Type B pancreatic cell (in vitro differentiated cells): ENCODE measurements at places on chromosomes 6 and 20. TPM values are rescaled to one million over a fixed set of nuclear protein-coding genes. Genes with fewer than 3 reads are reported as not detected.

EFHC1 gene
- total RNA-seq: 23.4 and 54.9 TPM in 2 replicates

SLC32A1 gene
- total RNA-seq: not detected in 2 replicates

PRPH2 gene
- not detected in 2 replicates for total RNA-seq

PAK5 gene
- total RNA-seq: 0.69 and 1.8 TPM in 2 replicates

GLP1R gene
- total RNA-seq: 1.6 and 4.3 TPM in 2 replicates

CST3 gene
- total RNA-seq: 291 and 483 TPM in 2 replicates

TOMM6 gene
- 193 and 203 TPM in 2 replicates for total RNA-seq

C20orf141 gene
- total RNA-seq: not detected in 2 replicates

SYCP2L gene
- 4.9 and 6.9 TPM in 2 replicates for total RNA-seq

DNA sequence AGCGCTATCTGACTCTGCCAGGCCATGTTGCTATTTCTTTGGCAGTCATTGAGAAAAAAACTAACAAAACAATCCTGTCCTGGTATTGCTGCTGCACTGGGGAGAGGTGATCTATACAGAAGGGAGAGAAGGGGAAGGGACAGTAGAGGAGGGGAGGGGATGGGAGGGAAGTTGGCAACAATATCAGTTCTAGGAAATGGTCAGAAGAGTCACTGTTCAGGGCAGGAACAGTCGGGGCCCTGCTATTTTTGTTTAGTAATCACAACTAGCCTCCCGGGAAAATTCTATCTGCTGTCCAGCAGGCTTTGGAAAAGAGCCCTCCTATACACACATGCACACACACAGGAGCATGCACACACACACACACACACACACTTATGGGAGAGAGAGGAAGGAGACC, 142.3 kb upstream of the CARMIL1 start:
- no peak for DNase-seq
- no peaks in the 10 kb centered on the region for H3K36me3 ChIP-seq
- H3K27ac ChIP-seq: no peak overlapping the region

DNA sequence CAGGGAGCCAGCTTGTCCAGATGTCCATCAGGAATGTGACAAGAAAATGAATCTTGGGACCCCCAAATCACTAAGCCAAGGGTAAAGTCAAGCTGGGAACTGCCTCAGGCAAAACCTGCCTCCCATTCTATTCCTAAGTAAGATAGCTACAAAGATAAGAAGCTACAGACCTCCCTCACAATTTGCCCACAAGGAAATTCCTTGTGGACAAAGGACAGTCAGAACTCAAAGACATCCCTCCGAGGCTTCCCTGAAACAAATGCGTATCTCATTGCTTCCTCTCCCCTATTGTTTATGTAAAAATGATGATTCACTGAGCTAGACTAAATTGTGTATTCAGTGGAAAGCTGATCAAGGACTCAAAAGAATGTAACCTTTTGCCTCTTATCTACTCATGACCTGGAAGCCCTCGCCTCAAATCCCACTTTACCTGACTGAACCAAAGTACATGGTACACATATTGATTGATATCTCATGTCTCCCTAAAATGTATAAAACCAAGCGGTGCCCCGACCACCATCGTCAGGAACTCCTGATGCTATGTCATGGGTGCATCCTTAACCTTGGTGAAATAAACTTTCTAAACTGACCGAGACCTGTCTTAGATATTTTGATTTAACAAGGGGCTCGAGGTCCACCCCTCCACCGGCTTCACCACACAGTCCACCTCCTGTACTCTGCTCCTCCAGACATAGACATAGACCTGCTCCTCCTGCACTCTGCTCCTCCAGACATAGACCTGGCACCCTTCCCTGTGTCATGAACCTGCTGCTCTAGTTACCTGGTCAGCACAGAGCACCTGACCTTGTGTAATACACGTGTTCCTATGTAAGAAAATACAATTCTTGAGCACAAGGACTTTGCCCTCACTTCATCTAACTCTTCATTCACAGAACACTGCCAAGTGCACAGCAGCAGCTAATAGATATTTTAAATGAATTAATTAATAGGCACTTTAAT, 81.4 kb downstream of the WDR27 start:
- peaks cover 31% of the 10 kb centered on the region for H3K4me1 ChIP-seq
- peaks cover 41% of the 10 kb centered on the region for H3K36me3 ChIP-seq
- no peak for DNase-seq
- H3K27me3 ChIP-seq: no peaks in the 10 kb centered on the region

DNA sequence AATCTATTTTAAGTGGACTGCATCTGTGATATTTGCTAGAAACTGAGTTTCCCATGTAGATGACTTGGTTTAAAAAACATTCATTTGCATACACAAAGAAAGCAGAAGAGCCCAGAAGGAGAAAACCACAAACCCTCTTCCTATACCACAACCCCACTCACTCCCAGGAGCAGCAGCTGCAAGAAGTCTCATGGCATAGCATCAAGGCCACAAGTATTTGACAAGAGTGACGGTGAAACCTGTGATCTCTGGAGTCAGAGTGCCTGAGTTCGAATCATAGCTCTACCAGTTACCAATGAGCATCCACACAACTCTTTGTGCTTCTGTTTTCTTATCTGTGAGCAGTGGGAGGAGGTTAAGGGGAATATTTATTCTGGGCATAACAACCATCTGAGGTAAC, 44.7 kb upstream of the SIRPG start:
- no peaks in the 10 kb centered on the region for H3K36me3 ChIP-seq
- no peak for DNase-seq
- no peaks in the 10 kb centered on the region for H3K4me1 ChIP-seq
- H3K27me3 ChIP-seq: peaks cover 27% of the 10 kb centered on the region
- no peak overlapping the region for H3K4me3 ChIP-seq
- H3K27ac ChIP-seq: no peak overlapping the region

DNA sequence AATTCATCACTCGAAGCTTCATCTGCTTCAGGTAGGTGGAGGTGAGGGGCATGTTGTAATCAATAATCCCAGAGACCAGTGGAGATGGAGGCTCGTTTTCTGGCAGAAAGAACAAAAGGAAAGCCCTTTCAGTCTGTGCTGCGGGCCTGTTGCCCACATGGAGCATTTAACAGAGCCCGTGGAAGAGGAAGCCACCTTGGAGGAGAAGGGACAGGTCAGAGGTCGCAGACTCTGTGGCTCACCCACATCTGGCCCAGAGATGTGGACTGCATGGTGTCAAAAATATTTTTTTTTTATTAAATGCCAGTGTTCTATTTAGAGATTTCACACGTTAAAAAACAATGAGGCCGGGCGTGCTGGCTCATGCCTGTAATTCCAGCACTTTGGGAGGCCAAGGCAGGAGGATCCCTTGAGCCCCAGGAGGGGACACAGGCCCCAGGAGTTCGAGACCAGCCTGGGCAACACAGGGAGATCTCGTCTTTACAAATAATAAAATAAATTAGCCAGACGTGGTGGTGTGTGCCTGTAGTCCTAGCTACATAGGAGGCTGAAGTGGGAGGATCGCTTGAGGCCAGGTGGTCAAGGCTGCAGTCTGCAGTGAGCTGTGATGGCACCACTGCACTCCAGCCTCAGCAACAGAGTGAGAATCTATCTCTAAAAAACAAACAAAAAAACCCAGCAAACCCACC, 73.6 kb downstream of the NOL4L start:
- peak overlapping the region; percentile 51 for H3K4me3 ChIP-seq
- H3K36me3 ChIP-seq: peaks cover 5% of the 10 kb centered on the region
- peaks cover 4% of the 10 kb centered on the region for H3K27me3 ChIP-seq

DNA sequence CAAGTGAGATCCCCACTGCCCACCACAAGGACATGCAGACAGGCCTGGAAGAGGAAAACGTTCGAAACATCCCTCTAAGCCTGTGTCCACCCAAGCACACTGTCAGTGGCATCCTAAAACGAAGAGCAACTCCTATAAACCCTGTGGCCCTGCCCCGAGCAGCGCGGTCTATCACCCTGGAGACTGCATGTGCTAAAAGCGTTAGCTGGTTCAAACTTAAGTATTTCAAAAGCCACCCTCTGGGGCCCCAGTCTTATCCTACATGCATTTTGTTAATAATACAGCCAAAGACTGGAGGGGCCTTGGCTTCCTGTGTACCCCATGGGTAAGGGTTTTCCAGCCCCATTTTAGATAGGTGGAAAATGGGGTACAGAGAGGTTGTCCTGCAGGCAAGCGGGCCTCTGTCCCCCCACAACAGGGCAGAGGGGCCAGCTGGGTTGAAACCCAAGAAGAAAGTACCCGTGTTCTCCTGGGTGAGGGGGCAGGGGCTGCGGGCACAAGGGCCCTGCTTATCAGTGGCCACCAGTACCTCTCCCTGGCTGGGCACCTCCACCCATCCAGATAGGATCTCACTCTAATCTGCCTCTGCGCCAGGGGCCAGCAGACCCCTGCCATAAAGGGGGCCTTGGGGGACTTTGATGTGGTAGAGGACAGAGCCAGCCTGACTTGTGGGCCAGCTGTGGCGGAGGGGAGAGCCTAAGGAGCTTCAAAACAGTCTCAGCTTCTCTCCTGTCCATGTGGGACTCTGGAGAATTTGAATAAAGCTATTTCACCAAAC, 28.3 kb downstream of the PREX1 start:
- H3K27ac ChIP-seq: no peak overlapping the region
- no peaks in the 10 kb centered on the region for H3K36me3 ChIP-seq
- DNase-seq: no peak
- peaks cover 17% of the 10 kb centered on the region for H3K27me3 ChIP-seq
